ENCODE measurements at places on chromosomes 16 and 17. TPM values are rescaled to one million over a fixed set of nuclear protein-coding genes. Genes with fewer than 3 reads are reported as not detected.

GRCh38 chr17:74303305-74303704, 22.7 kb upstream of the KIF19 start:
- DNase-seq, result no peak
- H3K27me3 ChIP-seq, result no peaks in the 10 kb centered on the region
- H3K4me3 ChIP-seq, result no peak overlapping the region

DNA sequence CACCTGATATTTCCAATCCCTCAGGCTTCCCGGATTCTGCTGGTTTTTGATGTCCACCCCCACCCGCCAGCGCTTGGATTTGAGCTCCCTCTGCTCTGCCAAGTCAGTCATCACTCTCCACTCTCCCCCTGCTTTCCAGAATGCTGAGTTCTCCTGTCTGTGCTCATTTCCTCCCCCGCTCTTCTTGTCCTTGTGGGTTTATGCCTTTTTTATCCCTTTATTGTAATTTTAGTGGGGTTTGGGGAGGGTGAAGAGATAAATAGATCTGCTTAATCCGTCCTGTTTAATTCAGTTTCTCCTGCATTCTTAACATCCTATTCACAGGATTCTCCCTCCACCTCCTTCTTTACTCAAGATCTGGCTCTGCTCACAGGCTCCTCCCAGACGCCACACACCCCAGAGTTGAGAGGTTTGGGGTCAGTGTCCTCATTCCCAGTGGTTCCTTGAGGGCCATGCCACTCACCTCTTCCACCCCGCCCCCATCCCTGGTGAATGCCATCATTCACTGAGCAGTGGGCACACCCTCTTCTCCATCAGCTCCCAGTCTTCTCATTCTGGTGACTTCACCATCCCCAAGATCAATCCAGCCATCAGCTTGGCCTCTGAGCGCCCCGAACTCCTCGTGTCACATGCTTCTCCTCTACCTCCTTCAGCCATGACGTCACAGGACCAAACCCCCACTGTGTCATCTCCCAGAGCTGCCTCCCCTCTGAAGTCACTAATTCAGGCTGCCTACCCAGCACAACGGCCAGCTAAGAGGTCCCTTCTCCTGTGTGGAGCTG, 15.1 kb upstream of the GUCY2D start:
- no peaks in the 10 kb centered on the region for H3K36me3 ChIP-seq
- DNase-seq, result no peak
- no peak overlapping the region for H3K4me3 ChIP-seq

DNA sequence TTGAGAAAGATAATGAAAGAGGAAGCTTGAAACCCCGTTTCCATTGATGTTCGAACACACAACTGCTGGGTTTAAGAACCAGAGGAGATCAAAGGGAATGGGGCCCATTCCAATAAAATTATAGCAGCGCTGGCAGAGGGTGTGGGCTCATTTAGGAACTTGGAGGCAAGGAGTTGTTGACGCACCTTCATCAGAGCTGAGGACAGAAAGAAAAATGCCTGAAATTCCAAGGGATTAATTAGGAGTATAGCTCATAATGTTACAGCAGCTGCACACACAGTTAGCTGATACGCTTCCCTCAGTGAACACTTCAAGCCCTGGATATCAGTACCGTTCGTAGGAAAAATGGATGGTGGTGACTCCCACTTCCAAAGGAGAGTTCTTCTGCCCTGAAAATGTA, 127.2 kb downstream of the AXIN2 start:
- H3K4me3 ChIP-seq, result no peak overlapping the region
- no peaks in the 10 kb centered on the region for H3K4me1 ChIP-seq
- no peaks in the 10 kb centered on the region for H3K36me3 ChIP-seq
- H3K27me3 ChIP-seq, result no peaks in the 10 kb centered on the region

- no peak overlapping the region for H3K27ac ChIP-seq
- H3K27me3 ChIP-seq, result no peaks in the 10 kb centered on the region
- DNase-seq, result no peak
Observed at GRCh38 chr16:20930365-20930690, 29.8 kb downstream of the LYRM1 start.

CCL4L2 gene
- total RNA-seq, result 12.2 TPM
